AG04449 (cell line): ENCODE measurements at places on chromosomes 1 and 21.

DNA sequence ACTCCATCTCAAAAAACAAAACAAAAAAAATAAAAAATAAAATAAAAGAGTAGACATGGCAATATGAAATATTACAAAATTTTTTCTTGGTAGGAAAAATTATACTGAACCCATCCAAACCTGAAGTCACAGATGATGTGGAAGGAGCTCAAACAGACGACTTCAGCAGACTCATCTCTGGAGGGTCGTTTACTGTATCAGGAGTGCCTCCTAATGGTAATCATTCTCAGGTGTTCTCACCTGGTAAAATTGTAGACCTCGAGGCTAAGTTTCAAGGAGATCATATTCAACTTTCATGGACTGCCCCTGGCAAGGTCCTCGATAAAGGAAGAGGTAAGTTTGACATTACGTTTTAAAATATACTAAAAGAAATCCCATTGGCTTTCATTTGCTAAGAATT, 54.3 kb upstream of the SH3GLB1 start:
- DNase-seq = no peak

DNA sequence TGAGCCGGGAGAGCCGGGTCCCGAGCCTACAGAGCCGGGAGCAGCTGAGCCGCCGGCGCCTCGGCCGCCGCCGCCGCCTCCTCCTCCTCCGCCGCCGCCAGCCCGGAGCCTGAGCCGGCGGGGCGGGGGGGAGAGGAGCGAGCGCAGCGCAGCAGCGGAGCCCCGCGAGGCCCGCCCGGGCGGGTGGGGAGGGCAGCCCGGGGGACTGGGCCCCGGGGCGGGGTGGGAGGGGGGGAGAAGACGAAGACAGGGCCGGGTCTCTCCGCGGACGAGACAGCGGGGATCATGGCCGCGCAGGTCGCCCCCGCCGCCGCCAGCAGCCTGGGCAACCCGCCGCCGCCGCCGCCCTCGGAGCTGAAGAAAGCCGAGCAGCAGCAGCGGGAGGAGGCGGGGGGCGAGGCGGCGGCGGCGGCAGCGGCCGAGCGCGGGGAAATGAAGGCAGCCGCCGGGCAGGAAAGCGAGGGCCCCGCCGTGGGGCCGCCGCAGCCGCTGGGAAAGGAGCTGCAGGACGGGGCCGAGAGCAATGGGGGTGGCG, 371 bp downstream of the ARID1A start:
- DNase-seq = no peak

DNA sequence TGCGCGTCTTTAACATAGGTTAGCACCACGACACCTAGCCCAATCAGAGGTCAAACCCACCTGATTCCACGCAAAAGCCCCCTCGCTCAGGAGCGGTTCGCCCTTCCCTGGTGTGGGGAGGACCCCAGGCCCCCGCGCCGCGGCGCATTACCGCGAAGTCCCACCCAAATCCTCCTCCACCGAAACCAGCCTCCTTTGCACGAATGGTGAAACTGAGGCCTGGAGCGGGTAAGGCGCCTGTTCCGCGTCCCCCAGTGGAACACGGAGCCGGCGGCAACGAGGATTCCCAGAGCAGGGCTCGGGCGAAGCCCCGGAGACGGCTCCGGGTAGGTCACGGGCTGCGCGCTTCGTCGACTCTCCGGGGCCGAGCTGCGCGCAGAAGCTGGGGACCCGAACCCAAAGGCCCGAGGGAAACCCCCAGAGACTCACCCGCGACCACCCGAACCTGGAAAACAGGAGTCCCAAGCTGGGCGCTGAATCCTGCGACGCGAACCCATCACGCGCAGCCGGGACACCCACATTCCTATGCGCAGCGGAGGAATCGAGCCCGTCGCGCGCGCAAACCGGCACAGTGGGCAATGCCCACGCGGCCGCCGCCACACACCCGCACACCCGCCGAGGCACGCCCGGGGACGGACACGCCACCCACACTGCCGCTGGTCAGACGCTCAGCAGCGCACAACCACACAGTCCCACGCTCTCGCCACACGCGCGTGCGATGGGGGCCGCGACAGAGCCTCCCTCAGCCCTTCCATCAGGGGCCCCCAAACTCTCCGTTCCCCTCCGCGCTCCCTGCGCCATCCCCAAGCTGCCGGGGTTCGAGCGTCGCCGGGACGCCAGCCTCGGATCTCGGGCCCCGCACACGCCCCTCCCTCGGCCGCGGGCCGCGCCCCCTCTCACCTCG, 507 bp downstream of the GLIS1 start:
- no peak for DNase-seq

- no peak for DNase-seq
Measured at GRCh38 chr1:38064197-38064903, 17.8 kb upstream of the POU3F1 start.

GRCh38 chr21:39518055-39518846, 66.5 kb downstream of the SH3BGR start:
- no peak for DNase-seq

DNA sequence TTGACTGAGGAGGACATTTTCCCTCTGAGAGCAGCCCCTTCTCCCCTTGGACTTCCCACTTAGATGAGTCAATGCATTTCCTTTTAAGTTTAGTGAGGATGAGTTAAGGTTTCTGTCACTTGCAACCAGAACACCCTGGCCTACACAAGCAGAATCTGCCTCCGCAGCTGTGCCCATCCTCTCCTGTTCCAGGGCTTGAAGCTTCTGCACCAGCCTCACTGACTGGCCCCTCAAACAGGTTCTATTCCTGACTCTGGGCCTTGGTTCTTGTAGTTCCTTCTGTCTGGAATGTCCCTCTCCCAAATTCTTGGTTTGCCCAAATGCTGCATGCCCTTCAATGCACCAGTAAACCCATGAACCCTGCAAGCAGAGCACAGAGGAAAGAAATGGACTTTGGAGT, 394.4 kb downstream of the PTPRU start:
- DNase-seq = no peak
